CD8-positive, alpha-beta memory T cell (primary cell): ENCODE measurements at places on chromosomes 4 and X. TPM values are rescaled to one million over a fixed set of nuclear protein-coding genes. Genes with fewer than 3 reads are reported as not detected.

Gene MAMLD1
- 7.3 TPM for total RNA-seq

Gene F8A2
- not detected for total RNA-seq

DNA sequence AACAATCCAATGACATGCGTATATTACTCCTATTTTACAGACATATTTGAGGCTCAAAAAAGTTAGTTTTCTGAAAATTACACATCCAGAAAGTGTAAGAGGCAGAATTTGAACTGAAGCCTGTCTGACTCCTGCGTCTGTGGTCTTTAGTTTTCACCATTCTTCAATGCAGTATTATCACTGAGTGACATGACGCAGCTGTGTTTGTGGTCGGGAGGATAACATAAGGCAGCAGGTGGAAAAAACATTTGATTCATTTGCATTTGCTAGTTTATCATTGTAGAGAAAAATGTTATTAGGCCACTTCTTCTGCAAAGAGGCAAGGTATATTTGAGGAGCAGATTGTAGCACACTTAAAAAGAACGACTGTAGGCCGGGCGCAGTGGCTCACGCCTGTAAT is 186.7 kb downstream of the TENM3 start:
- DNase-seq: no peak

DNA sequence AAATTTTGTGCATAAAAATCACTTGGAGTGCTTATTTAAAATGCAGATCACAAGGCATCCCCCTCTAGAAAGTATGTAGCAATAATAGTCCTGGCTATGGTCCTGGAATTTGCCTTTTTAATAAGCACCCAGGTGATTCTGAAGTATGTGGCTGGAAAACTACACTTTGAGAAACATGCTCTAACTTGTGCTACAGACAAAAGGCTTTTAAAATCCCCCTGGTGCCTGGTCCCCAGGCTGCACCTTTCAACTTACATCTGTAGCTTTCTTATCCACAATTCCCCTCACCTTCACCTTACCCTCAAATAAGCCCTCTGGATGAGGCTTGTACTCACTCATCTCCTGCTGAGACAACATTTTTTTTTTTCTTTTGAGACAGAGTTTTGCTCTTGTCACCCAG is 21.1 kb downstream of the ART3 start:
- no peak for DNase-seq

DNA sequence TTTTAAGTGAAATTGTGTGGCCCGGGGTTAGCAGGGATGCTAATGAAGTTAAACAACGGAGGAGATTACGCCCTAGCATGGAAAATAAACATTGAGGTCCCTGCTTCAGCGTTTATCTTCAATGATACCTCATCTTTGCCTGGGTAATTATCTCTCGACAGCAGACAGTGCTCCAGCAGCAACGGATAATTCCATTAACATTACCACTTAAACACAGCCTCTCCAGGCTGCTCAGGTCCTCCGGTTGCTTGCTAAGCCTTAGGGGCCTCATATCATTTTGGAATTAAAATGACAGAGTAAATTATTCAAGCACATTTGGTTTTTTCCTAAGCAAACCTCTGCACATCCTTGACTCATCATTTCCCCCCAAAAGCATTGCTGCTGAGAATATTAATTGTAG is 281.5 kb upstream of the KLF3 start:
- no peak for DNase-seq

- no peak for DNase-seq
Observed at GRCh38 chr4:38180456-38180855, 220.3 kb downstream of the PTTG2 start.

DNA sequence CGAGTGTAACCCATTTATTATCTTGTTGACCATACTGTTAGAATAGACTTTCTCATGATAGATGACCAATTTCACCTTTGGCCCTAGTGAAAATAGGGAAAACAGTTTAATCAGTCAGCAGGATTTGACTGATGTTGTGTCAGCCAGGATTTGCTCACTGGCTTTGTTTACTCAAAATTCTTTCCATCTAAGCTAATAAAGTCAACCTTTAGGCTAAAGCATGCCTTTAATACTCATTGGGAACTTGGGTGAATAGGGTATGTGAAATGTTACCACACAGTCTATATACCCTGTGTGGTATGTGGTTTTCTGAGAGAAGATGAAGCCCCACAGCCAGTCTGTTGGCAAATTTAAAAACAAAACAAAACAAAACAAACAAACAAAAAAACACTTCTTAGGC is 18.7 kb upstream of the SPANXB1 start:
- DNase-seq: no peak

Gene RASL11B
- 0.27 TPM for total RNA-seq

DNA sequence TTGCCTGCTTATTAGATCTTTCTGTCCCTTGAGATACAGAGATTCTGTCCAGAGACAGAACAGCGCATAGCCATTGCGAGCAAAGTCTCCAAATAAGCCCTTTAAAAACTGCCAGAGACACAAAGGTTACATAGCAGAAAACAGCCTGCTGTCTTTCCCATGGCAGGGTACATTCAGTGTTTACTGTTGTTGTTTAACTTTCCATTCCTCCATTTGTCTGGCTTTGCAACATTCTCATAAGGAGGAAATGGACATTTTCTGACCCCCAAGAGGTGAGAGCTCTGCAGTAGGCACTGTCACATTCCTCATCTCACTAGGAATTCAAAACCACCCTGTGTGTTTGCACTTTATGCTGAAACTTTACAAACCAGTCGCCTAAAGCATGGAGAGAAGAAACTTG is 48.3 kb downstream of the PDE5A start:
- no peak for DNase-seq

Gene GAGE1
- not detected for total RNA-seq

Gene GPR34
- total RNA-seq: 1.5 TPM

DNA sequence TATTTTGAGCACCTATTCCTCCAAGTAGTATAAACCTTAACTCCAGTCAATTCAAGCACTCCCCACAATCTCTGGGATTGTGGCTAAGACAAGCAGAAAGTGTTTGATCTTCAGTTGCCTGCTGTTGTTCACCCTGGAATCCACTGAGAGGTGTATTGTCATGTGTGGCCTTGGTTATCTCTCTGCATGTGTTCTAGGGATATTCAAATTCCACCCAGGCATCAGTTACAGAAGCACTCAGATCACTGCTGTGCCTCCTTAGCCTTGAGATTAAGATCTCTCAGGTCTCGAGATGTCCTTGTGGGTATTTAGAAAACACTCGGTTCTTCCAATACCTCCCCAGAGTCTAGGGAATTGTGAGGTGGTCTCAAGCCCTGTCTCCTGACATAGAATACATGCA is 213.3 kb downstream of the SMARCA1 start:
- no peak for DNase-seq

DNA sequence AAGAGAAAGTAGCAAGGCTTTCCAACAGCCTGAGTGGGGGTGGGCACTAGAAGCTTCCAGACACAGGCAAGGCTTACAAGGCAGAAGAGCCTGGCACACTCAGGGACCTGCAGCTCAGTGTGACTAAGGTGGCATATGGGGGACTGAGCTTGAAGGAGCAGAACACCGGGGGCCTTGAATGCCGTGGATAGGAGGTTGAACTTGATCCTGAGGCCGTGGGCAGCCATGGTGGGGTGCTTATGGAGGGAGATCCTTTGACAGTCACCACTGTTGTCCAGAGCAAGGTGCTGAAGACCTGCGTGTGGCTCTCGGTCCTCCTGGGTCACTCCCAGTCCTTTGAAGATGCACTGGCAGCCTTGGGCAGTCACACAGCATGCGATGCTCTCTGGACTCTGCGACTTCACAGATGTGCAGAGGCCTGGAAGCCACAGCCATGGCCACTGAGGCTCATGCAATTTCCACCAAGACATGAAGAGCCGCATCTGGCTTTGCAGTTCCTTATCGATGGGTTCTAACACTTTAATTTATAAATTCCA is 18.3 kb downstream of the C4orf50 start:
- no peak for DNase-seq

DNA sequence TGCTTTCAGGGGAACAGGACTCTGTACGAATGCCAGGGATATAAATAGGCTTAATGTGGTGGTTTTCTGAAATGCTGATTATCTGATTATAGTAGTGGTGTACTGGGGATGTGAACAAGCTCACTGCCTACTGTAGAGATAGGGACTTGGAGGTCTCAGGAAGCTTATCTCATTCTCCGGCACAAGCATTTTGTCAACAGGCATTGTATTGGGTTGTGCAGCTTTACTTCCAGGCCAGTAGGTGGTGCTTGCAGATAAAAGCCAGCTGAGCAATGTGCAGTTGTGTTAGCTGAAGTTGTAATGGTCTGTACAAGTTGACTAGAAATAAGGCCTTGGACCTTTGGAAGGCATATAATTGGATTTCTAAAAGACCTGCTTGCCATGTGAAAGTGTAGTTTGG is 49.5 kb upstream of the TMLHE start:
- DNase-seq: no peak

DNA sequence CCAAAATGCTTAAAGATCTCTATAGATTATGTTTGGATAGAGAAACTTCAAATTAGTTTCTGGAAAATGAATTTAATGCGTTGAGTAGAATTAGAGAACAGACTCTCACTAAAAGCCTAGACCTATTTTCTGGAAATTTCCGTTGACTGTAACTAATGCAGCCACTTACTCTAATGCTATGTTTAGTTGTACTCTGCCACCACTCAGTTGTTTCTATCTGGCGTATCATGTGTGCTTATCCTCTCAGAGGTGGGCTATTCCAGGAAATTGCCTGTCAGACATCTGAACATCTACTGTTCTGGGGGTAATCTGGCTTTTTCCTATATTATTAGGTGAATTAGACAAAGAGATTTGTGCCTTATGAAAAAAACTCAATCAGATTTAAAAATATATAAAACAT is 347.1 kb upstream of the FSTL5 start:
- DNase-seq: no peak

- DNase-seq: no peak
Observed at GRCh38 chr4:93659629-93660028, 168.9 kb upstream of the ATOH1 start.

- DNase-seq: no peak
Observed at GRCh38 chrX:36856849-36857248, 151.3 kb upstream of the FAM47C start.

GRCh38 chrX:134645936-134646543 is 12.2 kb downstream of the PLAC1 start:
- no peak for DNase-seq

DNA sequence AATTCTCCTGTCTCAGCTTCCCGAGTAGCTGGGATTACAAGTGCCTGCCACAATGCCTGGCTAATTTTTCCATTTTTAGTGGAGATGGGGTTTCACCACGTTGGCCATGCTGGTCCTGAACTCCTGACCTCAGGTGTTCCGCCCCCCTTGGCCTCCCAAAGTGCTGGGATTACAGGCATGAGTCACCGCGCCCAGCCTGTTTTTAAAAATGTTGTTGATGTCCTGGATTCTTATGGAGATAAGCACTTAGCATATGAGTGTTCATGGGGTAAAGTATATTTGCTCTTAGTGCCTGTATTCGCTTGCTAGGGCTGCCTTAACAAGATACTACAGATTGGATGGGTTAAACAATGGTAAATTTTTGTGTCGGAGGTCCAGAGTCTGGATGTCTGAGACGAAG is 91.7 kb downstream of the CEP44 start:
- DNase-seq: no peak

- no peak for DNase-seq
Observed at GRCh38 chr4:119048446-119048845, 87.2 kb upstream of the MYOZ2 start.

Gene STBD1
- not detected for total RNA-seq

Gene UGT2B28
- total RNA-seq: not detected

DNA sequence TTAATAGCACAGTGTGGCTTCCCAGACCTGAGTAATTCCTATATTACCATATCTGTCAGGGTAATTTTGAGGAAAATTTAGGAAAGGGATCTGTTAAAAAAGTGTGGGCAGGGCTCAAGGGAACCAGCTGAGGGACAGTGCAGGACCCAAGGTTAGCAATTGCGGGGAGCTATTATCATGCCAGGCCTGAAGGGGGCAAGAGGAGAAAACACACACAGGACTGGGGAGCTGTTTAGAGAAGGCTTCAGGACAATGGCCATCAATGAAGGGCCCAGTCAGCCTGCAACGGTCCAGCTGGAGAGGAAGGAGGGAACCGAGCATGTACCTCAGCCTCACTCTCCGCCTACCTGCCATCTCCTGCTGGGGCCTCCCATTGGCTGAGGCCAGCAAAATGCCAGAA is 19.0 kb upstream of the NHS start:
- no peak for DNase-seq

DNA sequence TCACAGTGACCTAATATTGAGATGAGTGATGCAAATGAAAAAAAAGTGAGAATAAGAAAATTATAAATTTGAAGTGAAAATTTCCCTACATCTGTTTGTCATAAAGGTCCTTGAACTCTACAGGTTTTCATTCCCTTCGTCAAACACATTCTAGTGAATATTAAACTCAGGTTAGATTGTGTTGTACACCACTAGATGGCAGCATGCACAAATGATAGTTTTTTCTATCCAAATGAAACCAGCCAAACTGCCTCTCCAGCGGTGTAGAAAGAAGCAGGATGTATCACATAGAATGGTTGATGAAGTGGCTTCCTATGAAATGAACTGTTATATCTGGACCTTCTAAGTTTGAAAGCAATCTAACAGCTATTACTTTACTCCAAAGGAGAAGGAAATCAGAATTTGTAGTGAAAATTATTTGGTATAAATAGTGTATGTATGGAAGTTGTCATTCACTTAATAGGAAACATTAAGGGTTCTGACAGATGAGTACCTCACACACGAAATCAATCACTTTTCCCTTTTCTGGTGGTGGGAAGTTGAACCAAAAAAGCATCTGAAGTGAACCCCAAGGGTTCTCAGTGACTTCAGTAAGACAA is 382.7 kb downstream of the UNC5C start:
- DNase-seq: no peak

DNA sequence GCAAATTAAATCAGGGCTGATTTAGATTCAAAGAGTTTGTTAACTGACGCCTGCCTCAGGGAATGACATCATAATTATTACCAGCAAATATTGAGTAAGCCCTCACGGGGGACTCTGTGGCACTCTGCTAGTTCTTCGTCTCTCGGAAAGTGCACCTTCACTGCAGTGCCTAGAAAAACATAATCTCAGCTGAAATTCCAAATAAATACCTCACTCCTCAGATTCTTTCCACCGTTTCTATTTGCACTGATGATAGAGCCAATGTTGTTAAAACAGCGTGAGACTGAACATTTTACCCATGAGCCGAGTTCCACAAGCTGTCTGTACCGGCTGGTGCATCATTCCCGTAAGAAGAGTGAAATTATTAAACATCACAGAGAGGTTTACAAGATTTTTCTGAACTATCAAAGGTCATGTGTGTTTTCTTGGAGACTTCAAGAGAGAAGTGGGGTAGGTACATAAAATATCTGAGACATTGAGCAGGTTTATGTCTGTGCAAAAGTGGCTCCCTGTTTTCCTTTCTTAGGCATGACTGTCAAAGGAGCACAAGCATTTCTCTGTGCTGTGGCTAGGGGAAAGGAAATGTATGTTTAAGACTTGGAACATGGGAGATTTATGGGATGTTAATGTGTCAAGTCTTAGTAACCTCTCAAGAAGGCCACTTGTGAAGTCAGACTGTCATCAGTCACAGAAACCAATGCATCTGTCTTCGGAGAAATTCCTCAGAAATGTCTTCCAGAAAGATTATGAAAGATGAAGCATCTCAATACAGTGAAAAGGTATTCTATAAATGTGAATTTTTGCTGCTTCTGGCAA is 119.6 kb downstream of the CBLL2 start:
- no peak for DNase-seq

Gene PPARGC1A
- not detected for total RNA-seq

GRCh38 chrX:102515975-102516941 is at the start of gene TMSB15A:
Gene TMSB15A (minus strand): TSS chrX:102516739.
- DNase-seq: peak; percentile 50

Gene MFAP3L
- 3.0 TPM for total RNA-seq

Gene CRMP1
- total RNA-seq: not detected

- no peak for DNase-seq
Observed at GRCh38 chr4:140103676-140104075, 50.3 kb downstream of the MAML3 start.

- DNase-seq: no peak
Observed at GRCh38 chr4:176380352-176381157, 60.8 kb downstream of the SPCS3 start.
